ENCODE measurements at places on chromosomes 1 and 21. TPM values are rescaled to one million over a fixed set of nuclear protein-coding genes. Genes with fewer than 3 reads are reported as not detected.

GRCh38 chr1:174942547-174943255 lies 57.0 kb upstream of the CACYBP start:
- peaks cover 4% of the 10 kb centered on the region for H3K4me1 ChIP-seq
- H3K4me3 ChIP-seq, result no peak overlapping the region
- H3K27me3 ChIP-seq, result no peaks in the 10 kb centered on the region

OR10J1 gene
- polyA plus RNA-seq, result not detected

DNA sequence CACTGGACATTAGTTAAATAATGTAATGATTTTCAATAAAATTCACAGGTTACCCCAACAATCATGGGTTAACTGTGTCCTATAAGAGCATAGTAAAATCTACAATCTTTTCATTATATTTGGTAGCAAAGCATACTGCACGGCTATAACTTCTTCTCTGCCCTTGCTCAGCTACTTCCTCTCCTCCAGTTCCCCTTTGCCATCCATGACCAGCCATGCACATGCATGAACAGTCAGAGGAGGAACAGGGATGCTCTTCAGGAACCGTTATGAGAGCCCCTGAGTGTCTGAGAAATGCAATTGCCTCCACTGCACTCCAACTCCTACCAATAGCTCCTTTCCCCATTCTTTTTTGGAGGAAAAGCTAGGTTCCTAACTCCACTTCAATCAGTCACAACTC lies 646.7 kb downstream of the LTN1 start:
- no peaks in the 10 kb centered on the region for H3K4me1 ChIP-seq
- no peak for DNase-seq
- no peak overlapping the region for H3K4me3 ChIP-seq
- H3K27me3 ChIP-seq, result no peaks in the 10 kb centered on the region

DNA sequence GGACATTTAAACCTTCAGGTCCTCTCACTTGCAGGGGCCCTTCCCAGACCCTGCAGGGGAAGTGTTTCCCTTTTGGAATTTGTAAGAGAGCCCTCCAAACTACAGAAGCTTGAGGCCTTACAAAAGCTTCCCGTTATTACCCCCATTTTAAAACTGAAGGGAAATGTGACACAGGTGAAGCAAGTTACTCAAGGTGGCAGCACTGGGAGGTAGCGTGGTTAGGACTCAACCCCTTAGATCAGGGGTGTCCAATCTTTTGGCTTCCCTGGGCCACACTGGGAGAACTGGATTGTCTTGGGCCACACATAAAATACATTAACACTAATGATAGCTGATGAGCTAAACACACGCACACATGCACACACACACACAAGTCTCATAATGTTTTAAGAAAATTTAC lies 15.8 kb upstream of the ZC3H12A start:
- H3K4me3 ChIP-seq, result no peak overlapping the region
- no peaks in the 10 kb centered on the region for H3K4me1 ChIP-seq

DNA sequence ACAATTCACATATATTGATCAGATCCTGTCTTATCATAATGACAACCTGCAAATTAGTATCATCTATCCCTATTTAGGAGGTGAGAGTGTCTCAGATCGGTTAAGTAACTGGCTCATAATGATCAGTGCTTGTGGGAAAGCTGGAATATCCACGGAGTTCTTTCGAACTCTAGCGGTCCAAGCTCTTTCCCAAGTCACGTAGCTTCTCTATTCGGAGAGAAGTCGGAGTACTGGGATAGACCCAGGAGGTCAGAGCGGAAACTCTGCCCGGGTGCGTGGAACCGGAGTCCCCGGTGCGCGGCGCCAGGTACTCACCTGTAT lies 339 bp downstream of the PTGS2 start:
- H3K4me3 ChIP-seq, result peak overlapping the region; percentile 47
- H3K4me1 ChIP-seq, result peaks cover 11% of the 10 kb centered on the region
- no peaks in the 10 kb centered on the region for H3K27me3 ChIP-seq
- H3K27ac ChIP-seq, result no peak overlapping the region

RPTN gene
- polyA plus RNA-seq, result not detected

CCSAP gene
- 7.7 TPM for polyA plus RNA-seq

- no peak for DNase-seq
- no peaks in the 10 kb centered on the region for H3K4me1 ChIP-seq
- no peak overlapping the region for H3K4me3 ChIP-seq
- H3K27me3 ChIP-seq, result no peaks in the 10 kb centered on the region
- H3K27ac ChIP-seq, result no peak overlapping the region
- no peaks in the 10 kb centered on the region for H3K36me3 ChIP-seq
Measured at GRCh38 chr1:30014031-30014430, 709.4 kb downstream of the MATN1 start.

LENEP gene
- not detected for polyA plus RNA-seq

GRCh38 chr1:33096363-33097005 lies 15.5 kb downstream of the AZIN2 start:
- peaks cover 4% of the 10 kb centered on the region for H3K4me1 ChIP-seq
- no peak for DNase-seq
- no peaks in the 10 kb centered on the region for H3K36me3 ChIP-seq
- H3K27ac ChIP-seq, result no peak overlapping the region

LEFTY2 gene
- polyA plus RNA-seq, result 0.21 TPM

- no peak overlapping the region for H3K27ac ChIP-seq
- H3K36me3 ChIP-seq, result no peaks in the 10 kb centered on the region
- no peaks in the 10 kb centered on the region for H3K4me1 ChIP-seq
- DNase-seq, result no peak
- H3K4me3 ChIP-seq, result no peak overlapping the region
- H3K27me3 ChIP-seq, result no peaks in the 10 kb centered on the region
Measured at GRCh38 chr1:108817016-108817415, 39.9 kb downstream of the AKNAD1 start.

SDCCAG8 gene
- polyA plus RNA-seq, result 37.1 TPM

GRCh38 chr1:71191520-71191919 lies 110.7 kb upstream of the ZRANB2 start:
- DNase-seq, result no peak
- H3K27ac ChIP-seq, result no peak overlapping the region
- no peak overlapping the region for H3K4me3 ChIP-seq
- H3K27me3 ChIP-seq, result no peaks in the 10 kb centered on the region
- no peaks in the 10 kb centered on the region for H3K36me3 ChIP-seq

AGTRAP gene
- polyA plus RNA-seq, result 44.9 TPM

ALDH4A1 gene
- 5.2 TPM for polyA plus RNA-seq

DNA sequence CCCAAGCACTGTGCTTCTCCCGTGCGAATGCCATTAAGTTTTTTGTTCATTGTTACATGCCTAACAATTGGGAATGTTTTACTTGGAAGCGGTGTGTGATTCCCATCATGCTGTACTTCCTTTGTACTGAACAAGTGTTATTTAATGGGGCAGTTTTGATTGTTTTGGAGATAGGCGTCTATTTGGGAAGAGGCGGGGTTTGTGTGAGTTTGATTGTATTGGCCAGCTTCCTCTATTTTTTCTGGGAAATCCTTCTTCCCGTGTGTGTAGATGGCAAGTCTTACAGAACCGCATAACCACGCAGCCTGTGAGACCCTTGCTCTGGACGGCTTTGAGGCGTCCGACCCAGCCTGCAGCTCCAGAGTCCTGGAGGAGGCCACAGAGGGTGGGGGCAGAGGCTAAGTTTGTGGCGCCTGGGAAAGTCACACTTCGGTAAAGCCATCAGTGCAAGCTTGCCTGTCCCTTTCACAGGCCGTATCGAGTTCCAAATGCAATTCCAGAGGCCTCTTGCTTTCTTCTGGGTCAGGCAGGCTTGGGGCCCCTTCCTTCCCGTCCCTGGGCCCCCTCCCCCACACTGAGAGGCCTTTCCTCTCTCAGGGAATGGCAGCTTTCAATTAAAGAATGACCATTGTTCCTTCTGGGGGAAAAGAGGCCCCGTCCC lies 210.3 kb downstream of the TOMM20 start:
- no peak overlapping the region for H3K27ac ChIP-seq
- no peaks in the 10 kb centered on the region for H3K4me1 ChIP-seq
- H3K36me3 ChIP-seq, result no peaks in the 10 kb centered on the region
- no peak overlapping the region for H3K4me3 ChIP-seq

- DNase-seq, result no peak
- no peak overlapping the region for H3K4me3 ChIP-seq
- H3K27ac ChIP-seq, result no peak overlapping the region
- H3K36me3 ChIP-seq, result no peaks in the 10 kb centered on the region
- no peaks in the 10 kb centered on the region for H3K4me1 ChIP-seq
- no peaks in the 10 kb centered on the region for H3K27me3 ChIP-seq
Measured at GRCh38 chr1:222370913-222371675, 176.8 kb downstream of the HHIPL2 start.

DNA sequence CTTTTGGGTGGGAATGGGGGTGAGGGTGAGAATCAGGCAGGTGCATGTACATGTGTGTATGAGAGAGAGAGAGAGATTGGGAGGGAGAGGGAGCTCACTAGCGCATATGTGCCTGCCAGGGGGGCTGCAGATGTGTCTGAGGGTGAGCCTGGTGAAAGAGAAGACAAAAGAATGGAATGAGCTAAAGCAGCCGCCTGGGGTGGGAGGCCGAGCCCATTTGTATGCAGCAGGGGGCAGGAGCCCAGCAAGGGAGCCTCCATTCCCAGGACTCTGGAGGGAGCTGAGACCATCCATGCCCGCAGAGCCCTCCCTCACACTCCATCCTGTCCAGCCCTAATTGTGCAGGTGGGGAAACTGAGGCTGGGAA lies 95.0 kb downstream of the EPHB2 start:
- no peaks in the 10 kb centered on the region for H3K27me3 ChIP-seq
- H3K4me1 ChIP-seq, result no peaks in the 10 kb centered on the region
- no peak for DNase-seq
- no peak overlapping the region for H3K4me3 ChIP-seq
- no peak overlapping the region for H3K27ac ChIP-seq

ITGB2 gene
- 368 TPM for polyA plus RNA-seq

DNA sequence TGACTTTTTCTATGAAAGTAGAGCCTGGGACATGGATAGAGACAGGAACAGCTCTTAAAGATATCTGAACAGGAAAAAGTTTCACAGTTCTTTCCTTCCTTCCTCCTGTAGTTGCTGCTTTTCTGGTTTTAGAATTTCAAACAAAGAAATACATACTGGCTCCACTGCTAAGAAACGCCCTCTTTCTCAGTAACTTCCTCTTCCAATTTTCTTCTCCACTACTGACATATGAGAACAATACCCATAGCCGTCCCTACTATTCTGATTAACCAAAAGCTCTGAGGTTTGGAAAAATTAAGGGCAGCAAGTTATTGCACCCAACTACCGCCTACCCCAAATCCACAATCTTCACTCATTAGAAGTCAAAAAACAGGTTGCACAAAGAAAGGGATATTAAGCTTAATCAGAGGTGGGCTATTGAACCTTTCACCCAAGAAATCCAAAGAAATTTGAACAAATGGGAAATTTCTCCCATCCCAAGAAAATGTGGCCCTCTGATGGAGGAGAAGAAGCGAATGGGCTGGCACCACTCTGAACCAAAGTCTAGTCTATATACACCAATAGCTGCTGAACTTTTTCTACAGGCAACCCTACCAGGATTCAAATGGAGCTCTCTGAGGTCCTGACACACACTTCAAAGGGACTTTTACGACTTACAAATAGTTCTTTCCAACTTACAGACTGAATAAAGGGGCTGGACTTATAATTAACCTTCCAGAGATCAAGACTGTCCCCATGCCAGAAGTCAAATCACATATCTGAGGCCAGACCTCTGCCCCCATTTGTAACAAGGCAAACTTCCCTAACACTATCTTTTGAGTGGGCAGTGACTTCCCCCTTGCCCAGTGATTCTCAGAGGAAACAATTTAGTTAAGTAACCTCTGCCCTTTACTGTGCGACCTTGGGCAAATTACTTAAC lies 1.7 kb downstream of the WASF2 start:
- H3K27ac ChIP-seq, result peak overlapping the region; percentile 53
- H3K4me1 ChIP-seq, result peaks cover 62% of the 10 kb centered on the region
- H3K27me3 ChIP-seq, result no peaks in the 10 kb centered on the region
- H3K4me3 ChIP-seq, result peak overlapping the region; percentile 78

DNA sequence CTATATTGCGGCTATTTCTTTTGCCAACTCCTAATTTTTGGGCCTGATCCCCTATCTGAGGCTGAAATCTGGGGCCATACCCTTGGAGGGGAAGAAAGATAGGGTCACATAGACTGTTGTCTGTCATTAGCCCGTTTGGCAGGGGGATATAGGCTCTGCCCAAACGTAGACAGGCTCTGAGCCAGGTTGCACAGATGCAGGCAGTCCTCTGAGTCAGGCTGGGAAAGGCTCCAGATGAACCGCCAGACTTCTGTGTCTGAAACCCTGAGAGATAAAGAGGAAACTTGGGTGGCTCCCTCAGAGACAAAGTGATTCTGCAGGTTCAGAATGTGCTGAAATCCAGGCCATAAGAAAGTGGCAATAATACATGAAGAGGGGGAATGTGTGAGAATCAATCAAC lies 4.0 kb upstream of the CAP1 start:
- H3K4me3 ChIP-seq, result no peak overlapping the region
- H3K27ac ChIP-seq, result peak overlapping the region; percentile 32
- peaks cover 81% of the 10 kb centered on the region for H3K4me1 ChIP-seq
- H3K36me3 ChIP-seq, result no peaks in the 10 kb centered on the region
- H3K27me3 ChIP-seq, result no peaks in the 10 kb centered on the region

- DNase-seq, result no peak
- peaks cover 57% of the 10 kb centered on the region for H3K36me3 ChIP-seq
- H3K4me1 ChIP-seq, result peaks cover 3% of the 10 kb centered on the region
- H3K27ac ChIP-seq, result no peak overlapping the region
- H3K4me3 ChIP-seq, result no peak overlapping the region
Measured at GRCh38 chr21:33901412-33902288, 14.0 kb downstream of the ATP5PO start.

GRCh38 chr1:32474954-32475353 lies 10.1 kb downstream of the ZBTB8B start:
- no peaks in the 10 kb centered on the region for H3K4me1 ChIP-seq
- no peak overlapping the region for H3K27ac ChIP-seq
- H3K4me3 ChIP-seq, result no peak overlapping the region

PLA2G2C gene
- polyA plus RNA-seq, result 0.03 TPM

- no peaks in the 10 kb centered on the region for H3K4me1 ChIP-seq
- H3K27me3 ChIP-seq, result no peaks in the 10 kb centered on the region
- H3K4me3 ChIP-seq, result no peak overlapping the region
- H3K27ac ChIP-seq, result no peak overlapping the region
- DNase-seq, result no peak
Measured at GRCh38 chr1:181452746-181453145, 30.6 kb upstream of the CACNA1E start.

- peaks cover 48% of the 10 kb centered on the region for H3K4me1 ChIP-seq
- no peak for DNase-seq
- no peak overlapping the region for H3K27ac ChIP-seq
- H3K36me3 ChIP-seq, result no peaks in the 10 kb centered on the region
Measured at GRCh38 chr21:44942566-44942965, 2.7 kb downstream of the SLX9 start.

DNA sequence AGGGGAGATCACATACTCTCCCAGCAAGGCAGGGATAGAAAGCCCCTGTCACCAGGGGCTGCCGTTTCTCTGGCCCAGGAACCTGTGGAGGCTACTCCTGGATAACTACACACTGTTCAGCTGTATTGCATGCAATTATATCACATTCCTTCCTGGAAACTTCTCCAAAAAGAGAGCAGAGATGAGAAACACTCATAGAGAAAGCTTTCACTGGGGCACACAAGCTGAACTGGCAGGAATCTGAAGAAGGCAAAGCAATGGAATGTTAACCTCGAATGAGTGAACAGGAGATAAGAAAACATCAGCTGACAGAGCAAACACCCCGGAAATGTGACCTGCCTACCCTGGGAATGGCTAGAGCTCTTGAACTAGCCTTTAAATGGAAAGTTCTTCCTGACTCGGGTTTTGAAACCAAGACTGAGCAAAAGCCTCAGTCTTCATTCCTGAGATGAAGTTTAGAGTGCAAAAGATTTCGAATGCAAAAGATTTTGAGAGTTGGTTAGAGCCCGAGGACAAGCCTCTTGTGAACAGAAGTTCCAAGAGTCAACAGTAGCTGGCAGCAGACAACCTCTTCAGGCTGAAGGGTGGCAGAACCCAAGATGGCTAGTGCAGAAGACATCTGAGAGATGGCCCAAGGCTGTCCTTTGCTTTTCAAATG lies 32.3 kb downstream of the CCN1 start:
- no peak overlapping the region for H3K4me3 ChIP-seq
- no peaks in the 10 kb centered on the region for H3K36me3 ChIP-seq
- H3K27me3 ChIP-seq, result no peaks in the 10 kb centered on the region
- H3K27ac ChIP-seq, result no peak overlapping the region
- H3K4me1 ChIP-seq, result no peaks in the 10 kb centered on the region
- no peak for DNase-seq
